ENCODE measurements at places on chromosomes 7 and 10.

DNA sequence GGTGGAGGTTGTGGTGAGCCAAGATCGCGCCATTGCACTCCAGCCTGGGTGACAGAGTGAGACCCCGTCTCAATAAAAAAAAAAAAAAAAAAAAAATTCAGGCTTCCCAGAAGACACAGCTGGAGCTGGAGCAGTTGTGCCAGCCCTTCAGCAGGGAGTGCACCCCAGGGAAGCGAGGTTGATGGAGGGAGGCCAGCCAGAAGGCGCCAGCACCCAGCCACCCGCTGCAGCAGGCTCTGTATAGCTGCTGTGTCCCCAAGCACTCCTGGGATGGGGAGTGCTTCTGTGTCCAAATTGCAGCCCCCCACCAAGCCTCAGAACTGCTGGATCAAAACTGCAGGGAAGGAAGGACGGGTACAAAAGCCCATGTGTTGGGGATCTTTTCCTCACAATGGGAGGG lies 47.8 kb downstream of the COBL start:
- H3K4me3 ChIP-seq: no peak overlapping the region
- H3K36me3 ChIP-seq: no peaks in the 10 kb centered on the region
- H3K27ac ChIP-seq: no peak overlapping the region
- H3K27me3 ChIP-seq: no peaks in the 10 kb centered on the region
- H3K4me1 ChIP-seq: peaks cover 11% of the 10 kb centered on the region

DNA sequence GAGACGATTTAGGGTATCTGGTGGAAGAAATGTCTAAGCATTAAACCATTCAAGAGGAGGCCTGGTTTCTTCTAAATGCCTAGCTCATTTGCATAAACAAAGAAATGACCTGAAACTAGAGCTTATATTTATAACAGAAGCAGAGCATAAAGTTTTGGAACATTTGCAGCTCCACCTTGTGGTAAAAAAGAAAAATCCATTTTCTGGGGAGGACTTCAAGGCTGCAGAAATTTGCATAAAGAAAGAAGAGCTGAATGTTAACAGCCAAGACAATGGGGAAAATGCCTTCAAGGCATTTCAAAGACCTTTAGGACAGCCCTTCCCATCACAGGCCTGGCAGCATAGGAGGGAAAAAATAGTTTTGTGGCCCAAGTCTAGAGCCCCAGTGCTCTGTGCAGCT lies 362.0 kb downstream of the ZNF248 start:
- no peak overlapping the region for H3K27ac ChIP-seq
- H3K36me3 ChIP-seq: no peaks in the 10 kb centered on the region
- H3K4me3 ChIP-seq: no peak overlapping the region
- DNase-seq: no peak

DNA sequence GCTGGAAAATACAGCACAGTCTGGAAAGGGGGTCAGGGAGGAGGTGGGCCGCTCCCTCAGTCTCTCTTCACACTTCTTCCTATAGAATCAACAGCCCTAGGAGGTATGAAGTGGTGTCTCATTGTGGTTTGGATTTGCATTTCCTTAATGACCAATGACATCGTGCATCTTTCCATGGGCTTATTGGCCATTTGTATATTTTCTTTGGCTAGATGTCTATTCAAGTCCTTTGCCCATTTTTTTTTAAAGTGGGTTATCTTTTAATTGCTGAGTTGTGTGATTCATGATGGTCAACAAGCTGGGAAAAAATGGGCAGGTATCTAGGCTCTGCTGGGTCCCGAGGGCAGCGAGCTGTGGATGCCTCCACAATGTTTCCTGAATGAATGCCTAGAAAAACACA lies 29.1 kb downstream of the TMEM130 start:
- H3K36me3 ChIP-seq: no peaks in the 10 kb centered on the region
- H3K4me3 ChIP-seq: no peak overlapping the region
- no peaks in the 10 kb centered on the region for H3K4me1 ChIP-seq
- no peak overlapping the region for H3K27ac ChIP-seq
- no peaks in the 10 kb centered on the region for H3K27me3 ChIP-seq
- DNase-seq: no peak

DNA sequence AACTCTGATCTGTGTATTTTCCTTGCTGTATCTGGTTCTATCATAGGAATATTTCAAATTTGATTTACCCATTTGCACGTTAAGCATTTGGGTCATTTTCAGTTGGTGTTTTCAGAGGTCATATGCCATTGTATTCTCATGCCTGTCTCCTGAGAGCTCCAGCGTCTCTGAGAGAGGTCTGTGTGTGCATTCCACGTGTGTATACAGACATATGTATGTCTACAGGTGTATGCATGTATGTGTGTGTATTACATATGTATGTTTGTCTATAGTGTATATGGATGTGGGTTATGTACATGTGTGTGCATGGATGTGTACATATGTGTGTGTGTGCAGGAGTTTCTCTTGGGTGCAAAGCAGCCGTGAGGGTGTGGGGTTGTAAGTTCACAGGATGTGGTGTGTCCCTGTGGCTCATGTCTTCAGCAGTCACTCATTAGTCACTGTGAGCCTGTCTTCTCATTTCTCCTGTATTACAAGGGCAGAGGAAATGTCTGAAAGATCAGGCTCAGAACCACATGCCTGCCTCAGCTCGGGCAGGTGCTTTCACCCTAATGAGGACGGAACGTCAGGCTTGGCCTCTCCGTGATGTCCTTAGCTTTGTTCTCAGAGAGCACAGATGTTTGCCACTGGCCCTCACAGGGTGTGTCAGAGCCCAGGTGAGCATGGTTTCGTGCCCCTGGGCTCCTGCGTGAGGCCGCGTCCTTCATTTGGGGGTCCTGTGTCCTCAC lies 101.6 kb downstream of the NKX6-2 start:
- no peak overlapping the region for H3K4me3 ChIP-seq
- H3K36me3 ChIP-seq: no peaks in the 10 kb centered on the region
- peak overlapping the region; percentile 76 for H3K27ac ChIP-seq
- no peaks in the 10 kb centered on the region for H3K27me3 ChIP-seq
- H3K4me1 ChIP-seq: no peaks in the 10 kb centered on the region
- no peak for DNase-seq

- no peak for DNase-seq
- no peaks in the 10 kb centered on the region for H3K27me3 ChIP-seq
These were observed 2.5 kb downstream of the SLC25A13 start for GRCh38 chr7:96319439-96319838.

- DNase-seq: peak; percentile 9
- H3K27ac ChIP-seq: no peak overlapping the region
- H3K36me3 ChIP-seq: no peaks in the 10 kb centered on the region
- no peaks in the 10 kb centered on the region for H3K4me1 ChIP-seq
- no peaks in the 10 kb centered on the region for H3K27me3 ChIP-seq
These were observed 101.8 kb upstream of the GDF10 start for GRCh38 chr10:47198221-47198620.

DNA sequence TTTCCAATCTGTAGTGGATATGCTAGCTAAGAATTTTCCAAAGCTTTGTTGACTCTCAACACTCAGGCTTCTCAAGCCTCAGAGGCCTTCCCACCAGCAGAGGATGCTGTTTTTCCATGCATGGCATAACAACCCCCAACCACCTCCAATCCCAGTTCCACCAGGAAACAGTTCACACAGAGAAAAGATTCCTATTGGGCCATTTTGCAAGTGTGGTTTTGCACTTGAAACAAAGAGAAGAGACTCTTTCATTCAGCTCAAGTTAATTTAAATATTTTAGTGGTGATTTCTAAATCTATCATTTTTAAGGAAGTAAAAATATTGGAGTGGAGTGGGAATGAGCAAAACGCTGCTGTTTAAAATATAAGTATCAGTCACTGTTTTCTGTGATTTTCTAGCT lies 105.6 kb upstream of the COL1A2 start:
- no peaks in the 10 kb centered on the region for H3K27me3 ChIP-seq
- H3K4me3 ChIP-seq: no peak overlapping the region
- DNase-seq: peak; percentile 74
- H3K27ac ChIP-seq: no peak overlapping the region
- no peaks in the 10 kb centered on the region for H3K4me1 ChIP-seq
- no peaks in the 10 kb centered on the region for H3K36me3 ChIP-seq

- H3K36me3 ChIP-seq: no peaks in the 10 kb centered on the region
- no peak overlapping the region for H3K4me3 ChIP-seq
- peaks cover 25% of the 10 kb centered on the region for H3K4me1 ChIP-seq
- DNase-seq: no peak
- peak overlapping the region; percentile 18 for H3K27ac ChIP-seq
These were observed 86.0 kb downstream of the ARID5B start for GRCh38 chr10:61987537-61987936.

Data from right atrium auricular region (tissue), 2 donors.